Stimulated activated CD4-positive, alpha-beta T cell treated with anti-CD3 and anti-CD28 coated beads, TNF-alpha, amount 100 ng/mL, for 48 hours (primary cell): ENCODE measurements at places on chromosomes 3 and 15.

DNA sequence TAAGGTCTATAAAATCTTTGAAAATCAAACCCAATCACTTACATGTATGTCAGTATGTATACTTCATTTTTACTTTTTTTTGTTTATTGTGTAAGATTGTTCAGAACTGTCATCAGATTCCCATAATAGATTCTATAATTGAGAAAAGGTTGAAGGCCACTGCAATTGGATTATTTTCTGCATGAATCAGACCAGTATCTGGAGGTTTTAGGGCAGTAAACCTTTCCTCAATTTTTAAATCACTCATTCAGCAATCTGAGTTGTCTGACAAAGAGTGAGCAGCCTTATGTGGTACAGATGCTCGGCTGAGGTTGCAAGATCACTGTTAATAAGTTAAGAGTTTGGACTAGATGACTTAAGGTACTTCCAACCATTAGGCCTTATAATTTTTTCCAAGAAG lies 96.0 kb downstream of the TP63 start:
- DNase-seq, result no peak

DNA sequence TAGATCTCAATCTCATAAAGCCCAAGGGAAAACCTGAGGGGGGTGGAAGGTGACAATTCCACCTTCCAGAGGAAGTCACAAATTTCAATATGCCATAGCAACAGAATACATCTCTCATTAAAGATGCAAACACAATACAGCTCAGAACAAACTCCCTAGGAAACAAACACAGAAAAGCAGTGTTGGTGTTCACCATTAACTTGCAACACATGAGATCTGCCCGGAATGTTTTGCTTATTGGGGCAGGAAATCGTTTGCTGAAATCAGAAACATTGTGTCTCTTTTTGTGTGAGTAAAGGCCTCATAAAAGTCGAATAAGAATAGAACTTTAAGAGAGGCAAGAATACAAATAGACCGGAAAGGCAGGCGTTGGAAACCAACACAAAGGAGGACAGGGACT lies 5.8 kb upstream of the RYR3 start:
- DNase-seq, result no peak

DNA sequence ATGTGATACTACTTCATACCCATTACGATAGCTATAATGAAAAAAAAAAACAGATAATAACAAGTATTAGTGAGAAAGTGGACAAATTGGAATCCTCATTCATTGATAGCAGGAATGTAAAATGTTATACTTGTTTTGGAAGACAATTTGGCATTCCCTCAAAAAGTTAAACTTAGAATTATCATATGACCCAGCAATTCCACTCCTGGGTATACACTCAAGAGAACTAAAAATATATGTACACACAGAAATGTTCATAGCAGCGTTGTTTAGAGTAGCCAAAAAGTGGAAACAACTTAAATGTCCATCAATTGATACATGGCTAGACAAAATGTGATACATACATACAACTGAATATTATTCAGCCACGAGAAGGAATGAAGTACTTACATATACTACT lies 69.9 kb downstream of the PRICKLE2 start:
- no peak for DNase-seq

- no peak for DNase-seq
These were observed 89.0 kb downstream of the DHX36 start for GRCh38 chr3:154235330-154235729.

GRCh38 chr15:31365032-31365654 lies 38.5 kb downstream of the KLF13 start:
- DNase-seq, result no peak

GRCh38 chr3:100159331-100160153 lies 45.2 kb upstream of the FILIP1L start:
- DNase-seq, result no peak
